Right hindlimb (tissue), 1 donor: ENCODE measurements at places on chromosomes 12 and 14.

DNA sequence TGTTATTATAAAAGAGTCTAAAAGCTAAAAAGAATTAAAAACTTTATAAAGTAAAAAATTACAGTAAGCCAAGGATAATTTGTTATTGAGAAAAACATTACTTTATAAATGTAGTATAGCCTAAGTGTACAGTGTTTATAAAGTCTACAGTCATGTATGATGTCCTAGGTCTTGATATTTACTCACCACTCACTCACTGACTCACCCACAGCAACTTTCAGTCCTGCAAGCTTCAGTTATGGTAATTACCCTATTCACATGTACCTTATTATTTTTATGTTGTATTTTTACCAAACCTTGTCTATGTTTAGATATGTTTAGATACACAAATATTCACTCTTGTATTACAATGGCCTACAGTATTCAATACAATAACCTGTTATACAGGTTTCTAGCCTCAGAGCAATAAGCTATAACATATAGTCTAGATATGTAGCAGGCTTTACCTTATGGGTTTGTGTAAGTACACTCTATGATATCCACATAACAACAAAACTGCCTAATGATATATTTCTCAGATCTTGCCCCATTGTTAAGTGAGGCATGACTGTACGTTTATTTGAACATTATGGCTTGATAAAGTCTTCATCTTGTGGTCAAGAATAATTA lies 113.7 kb upstream of the KITLG start:
- DNase-seq, result no peak

DNA sequence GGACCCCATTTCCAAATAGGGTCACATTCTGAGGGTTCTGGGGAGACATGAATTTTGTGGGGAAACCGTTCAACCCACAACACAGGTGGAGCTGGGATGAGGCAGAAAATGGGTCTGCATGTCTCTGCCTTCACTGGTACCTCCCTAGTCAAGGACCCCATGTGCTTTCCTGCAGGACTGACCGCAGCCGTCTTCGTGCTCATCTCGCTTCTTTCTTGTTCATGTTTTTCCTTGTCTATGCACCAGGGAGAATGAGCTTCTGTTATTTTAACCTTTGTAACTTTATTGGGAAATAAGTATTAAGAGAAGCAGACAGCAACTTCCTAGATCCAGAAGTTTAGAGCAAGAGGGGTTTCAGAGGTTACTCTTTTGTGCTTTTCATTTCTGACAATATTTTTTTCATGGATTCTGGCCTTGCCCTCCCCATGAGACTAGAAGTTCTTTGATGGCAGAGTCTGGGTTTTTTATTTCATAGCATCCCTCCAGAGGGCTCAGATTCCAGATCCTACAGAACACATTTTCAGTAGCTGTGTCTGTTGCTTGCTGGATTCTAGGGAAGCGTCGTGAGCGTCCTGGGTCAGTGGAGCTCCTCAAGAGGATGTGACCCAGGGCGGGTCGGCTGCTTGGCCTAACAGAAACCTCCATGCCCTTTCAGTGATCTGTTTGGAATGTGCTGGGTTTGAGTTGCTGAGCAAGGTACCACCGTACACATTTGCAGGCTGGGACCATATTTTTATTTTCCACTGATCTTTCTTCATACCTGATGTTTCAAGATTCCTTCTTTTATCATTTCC lies 104.2 kb downstream of the ADGRD1 start:
- DNase-seq, result no peak

GRCh38 chr12:87444039-87444438 lies 585.2 kb downstream of the C12orf50 start:
- no peak for DNase-seq

- DNase-seq, result no peak
Observed at GRCh38 chr12:127149226-127149964, 1117.6 kb upstream of the TMEM132C start.

DNA sequence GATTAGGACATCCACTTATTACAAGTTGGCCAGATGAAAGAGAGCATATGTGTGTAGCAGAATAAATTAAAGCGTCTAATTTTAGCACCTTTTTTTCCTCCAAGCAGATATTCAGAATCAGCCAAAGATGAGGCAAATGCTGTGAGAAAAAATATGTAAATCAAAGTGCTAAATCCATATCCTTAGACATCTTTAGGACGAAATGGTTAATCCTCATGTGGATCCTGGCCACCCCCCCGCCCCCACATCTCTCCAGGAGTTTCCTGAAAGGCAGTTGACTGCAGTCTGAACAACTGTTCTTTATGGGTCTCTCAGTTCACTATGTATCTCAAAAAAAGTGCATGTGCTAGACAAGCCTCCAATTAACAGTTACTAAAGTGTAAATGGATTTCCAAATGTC lies 1768.1 kb upstream of the SEL1L start:
- DNase-seq, result no peak

DNA sequence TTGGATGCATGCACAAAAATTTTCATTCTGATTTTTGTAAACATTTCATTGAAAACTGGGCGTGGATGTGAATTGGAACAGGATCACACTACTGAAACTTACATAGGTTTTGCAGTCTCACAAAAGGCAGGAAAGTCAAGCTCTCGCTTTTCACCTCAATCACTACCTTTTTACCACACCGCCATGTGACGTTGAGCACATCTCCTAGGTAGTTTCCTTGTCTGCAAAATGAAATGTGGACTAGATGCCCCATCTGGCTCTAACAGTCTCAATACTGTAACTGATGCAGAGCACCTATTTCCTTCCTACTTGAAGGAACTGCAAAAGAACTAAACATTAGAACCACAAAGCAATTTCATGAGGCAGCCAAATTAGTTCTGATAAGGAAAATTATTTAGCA lies 4.4 kb upstream of the YY1 start:
- no peak for DNase-seq

- DNase-seq, result no peak
Observed at GRCh38 chr12:75505706-75506312, 5.6 kb downstream of the KRR1 start.

GRCh38 chr14:104953097-104953496 lies 25.1 kb downstream of the AHNAK2 start:
- DNase-seq, result no peak

- no peak for DNase-seq
Observed at GRCh38 chr12:6311822-6312528, 1.5 kb downstream of the PLEKHG6 start.

DNA sequence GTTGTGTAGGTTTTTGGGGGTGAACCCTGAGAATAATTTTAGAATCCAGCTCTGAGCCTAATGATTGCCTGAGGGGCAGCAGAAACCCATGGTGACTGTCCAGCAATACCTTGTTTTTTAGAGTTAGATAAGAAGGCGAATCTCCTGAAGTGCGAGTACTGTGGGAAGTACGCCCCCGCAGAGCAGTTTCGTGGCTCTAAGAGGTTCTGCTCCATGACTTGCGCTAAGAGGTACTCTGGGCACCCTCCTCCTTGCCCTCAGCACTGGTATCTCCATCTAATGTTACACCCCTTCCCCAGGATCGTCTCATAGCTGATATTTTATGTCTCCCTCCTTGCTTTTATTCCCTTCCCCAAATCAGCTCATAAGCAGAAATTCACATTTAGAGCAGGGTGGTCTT lies 12.7 kb downstream of the M6PR start:
- no peak for DNase-seq

DNA sequence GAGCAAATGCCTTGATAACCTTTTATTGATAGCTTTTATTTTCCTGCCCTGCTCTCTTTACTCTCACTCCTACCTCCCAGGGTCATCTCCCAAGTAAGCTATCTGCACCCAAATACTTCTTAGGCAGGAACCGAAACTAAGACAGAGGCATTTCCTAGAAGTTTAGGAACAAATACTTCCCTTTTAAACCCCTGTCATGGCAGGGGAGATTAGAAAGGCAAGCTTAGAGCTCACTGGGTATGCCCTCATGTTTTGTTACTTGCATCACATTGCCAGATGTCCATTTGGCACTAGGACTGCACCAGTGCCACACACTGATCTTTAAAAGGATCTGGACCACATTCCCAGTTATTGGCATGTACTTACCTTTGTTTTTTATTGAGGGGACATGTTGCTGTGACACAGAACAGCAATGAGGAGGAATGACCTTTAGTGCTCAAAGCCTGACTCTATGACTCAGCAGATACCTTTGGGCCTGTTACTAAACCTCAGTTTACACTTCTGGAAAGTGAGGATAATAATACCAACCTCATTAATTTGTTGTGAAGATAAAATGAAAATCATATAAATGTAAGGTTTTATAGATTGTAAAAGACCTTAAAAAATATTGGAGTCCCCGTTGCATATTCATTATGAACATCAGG lies 40.9 kb upstream of the MBIP start:
- DNase-seq, result no peak

GRCh38 chr14:25049568-25050268 lies at the start of gene STXBP6:
Gene STXBP6 (minus strand): TSS chr14:25050147. CDS start chr14:24974818, 75,329 bp downstream.
- peak; percentile 87 for DNase-seq

- DNase-seq, result no peak
Observed at GRCh38 chr14:99378782-99379214, 101.9 kb downstream of the SETD3 start.

GRCh38 chr12:66061076-66061475 lies 69.5 kb downstream of the LLPH start:
- no peak for DNase-seq

DNA sequence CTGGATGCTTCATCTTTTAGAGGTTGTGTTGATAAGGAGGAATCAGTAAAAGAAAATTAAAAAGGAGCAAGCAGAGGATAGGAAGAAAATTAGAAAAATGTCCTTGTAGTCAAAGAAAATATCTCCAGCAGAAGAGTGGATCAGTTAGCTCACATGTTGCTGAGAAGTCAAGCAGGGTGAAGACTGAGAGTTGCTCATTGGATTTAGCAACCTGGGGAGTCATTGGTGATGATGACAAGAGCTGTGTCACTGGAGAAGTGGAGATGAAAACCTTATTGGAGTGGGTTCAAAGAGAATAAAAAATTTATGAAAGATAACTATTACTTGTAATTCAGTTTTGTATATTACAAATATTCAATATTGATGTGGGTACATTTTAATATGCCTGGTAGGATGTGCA lies 9.8 kb downstream of the FRMD6 start:
- no peak for DNase-seq

DNA sequence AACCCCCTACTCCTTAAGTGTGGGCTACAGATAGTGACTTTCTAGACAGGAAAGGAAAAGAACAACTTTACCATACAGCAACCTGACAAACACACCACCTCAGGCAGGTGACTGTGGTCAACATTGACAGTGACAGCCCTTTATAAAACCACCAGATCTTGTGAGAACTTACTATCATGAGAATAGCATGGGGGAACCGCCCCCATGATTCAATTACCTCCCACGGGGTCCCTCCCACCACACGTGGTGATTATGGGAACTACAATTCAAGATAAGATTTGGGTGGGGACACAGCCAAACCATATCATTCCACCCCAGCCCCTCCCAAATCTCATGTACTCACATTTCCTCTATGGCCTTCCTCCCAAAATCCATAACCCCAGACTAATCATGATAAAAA lies 16.3 kb downstream of the OR10P1 start:
- no peak for DNase-seq

DNA sequence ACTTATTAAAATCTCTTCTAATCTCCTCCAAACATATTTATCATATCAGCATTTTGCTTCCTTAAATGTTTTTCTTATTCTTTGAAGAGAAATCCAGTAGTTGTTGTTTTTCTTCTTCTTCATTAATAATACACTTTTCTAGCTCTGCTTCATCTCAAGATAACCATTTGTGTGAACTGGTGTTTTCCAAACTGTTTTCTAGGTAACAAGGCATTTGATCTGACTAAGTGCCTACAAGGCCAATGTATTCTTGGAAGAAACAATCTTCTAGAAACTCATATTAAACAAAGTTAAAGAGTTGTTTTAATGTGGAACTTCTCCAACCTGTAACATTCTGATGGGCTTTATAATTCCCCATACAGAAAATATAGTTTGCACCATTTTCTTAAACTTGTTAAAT lies 30.8 kb upstream of the IFNG start:
- DNase-seq, result no peak

DNA sequence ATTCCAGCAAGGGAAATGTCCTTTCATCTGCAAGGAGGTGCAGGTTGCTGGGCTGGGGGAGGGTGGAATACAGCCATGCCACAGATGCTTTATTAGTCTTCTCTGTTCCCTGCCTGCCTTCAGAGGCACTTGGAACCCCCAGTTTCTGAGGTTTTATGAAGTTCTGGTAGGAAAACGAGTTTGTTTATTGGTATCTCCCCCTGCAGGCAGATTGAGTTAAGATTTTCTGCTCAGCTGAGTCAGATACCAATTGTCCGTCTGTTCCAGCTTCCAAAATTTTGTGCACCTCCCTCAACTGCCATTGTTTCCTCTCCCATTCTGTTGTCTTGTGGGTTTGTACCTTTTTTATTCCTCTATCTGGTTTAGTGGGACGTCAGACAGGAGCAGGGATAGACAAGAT lies 155.6 kb downstream of the ETV6 start:
- DNase-seq, result no peak

GRCh38 chr14:102508774-102509745 lies 516 bp downstream of the ANKRD9 start:
- peak; percentile 57 for DNase-seq

GRCh38 chr14:59698793-59699192 lies 122.2 kb upstream of the CCDC175 start:
- DNase-seq, result no peak

DNA sequence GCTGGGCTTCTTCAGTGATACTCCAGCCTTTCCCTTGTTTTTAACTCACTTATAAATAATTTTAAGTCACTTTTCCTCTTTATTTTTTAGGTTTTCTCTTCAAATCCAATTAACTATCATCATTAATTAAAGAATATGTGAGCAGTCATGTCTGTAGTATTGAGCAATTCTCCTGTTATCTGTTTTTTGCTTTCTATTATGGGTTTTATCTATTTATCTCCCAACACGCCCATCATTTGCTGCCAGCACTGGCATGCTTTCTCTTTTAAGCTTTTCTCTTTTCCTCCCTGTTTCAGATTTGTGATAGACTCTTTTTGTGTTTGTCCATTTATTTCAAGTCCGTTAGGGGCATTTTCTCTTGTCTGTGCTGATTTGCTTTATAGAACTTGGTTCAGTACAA lies 72.3 kb downstream of the CRADD start:
- DNase-seq, result no peak

DNA sequence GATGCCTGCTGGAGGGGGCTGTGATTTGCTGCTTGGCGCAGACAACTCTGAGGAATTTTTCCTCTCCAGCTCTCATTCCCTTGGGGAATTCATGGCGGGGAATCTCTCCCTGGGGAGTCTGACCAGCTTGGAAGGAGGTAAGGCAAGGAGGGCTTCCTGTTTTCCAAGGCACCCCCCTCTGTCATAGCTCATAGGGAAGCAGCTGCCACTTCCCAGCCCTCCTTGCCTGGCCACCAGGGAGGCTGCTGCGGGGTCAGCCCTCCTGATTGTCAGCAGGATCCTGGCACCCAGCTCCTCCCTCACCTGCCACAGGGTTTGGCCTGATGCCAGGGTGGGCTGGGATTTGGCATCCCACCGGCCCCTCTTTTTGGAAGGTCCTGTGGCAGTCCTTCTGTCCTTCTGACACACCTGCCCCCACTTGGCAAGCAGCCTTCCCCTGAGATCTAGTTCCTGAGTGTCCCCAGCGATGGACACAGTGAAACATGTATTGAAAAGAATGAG lies 74.9 kb downstream of the TSPAN9 start:
- peak; percentile 67 for DNase-seq

GRCh38 chr12:8156416-8156815 lies 399 bp upstream of the ZNF705A start:
- DNase-seq, result no peak

- no peak for DNase-seq
Observed at GRCh38 chr12:12922191-12922616, 29.8 kb downstream of the GPRC5D start.

GRCh38 chr14:89304972-89305703 lies 111.9 kb downstream of the FOXN3 start:
- peak; percentile 54 for DNase-seq

- peak; percentile 88 for DNase-seq
Observed at GRCh38 chr12:57093415-57094207, 4.7 kb downstream of the NAB2 start.
